ENCODE measurements at places on chromosomes 7 and 10.

DNA sequence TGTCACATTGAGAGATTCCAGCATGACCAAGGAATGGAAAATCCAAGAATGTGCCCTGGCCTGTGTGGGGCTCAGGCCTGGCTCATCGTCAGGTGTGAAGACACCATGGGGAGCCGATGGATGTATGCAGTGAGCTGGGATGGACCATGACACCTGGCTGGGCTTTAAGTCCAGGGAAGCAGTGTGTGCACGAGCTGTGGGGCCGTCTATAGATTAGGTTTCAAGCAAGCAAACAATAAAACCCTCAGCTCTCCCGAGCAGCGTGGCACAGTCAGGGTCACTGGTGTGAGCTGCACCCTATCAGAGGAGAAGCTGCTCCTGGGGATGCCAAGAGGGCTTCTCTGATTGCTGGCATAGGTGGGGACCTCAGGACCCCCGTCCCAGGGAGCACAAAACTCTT, 50.5 kb upstream of the DLG5 start:
- DNase-seq: no peak

- no peak for DNase-seq
Measured at GRCh38 chr7:121372376-121373010, 23.6 kb downstream of the FAM3C start.

DNA sequence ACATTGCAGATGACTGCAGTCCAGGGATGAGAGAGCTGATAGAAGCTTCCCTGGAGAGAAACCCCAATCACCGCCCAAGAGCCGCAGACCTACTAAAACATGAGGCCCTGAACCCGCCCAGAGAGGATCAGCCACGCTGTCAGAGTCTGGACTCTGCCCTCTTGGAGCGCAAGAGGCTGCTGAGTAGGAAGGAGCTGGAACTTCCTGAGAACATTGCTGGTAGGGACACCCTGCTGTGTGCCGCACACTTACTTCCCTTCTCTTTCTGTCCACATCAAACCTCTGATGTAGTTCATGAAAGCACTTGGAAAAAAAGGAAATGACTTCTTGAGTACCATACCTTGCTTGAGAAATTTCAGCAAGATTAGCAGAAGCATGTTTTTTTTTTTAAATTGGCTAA, 25.3 kb downstream of the MAP3K8 start:
- DNase-seq: no peak

GRCh38 chr7:133776266-133776665, 350.9 kb upstream of the LRGUK start:
- no peak for DNase-seq

DNA sequence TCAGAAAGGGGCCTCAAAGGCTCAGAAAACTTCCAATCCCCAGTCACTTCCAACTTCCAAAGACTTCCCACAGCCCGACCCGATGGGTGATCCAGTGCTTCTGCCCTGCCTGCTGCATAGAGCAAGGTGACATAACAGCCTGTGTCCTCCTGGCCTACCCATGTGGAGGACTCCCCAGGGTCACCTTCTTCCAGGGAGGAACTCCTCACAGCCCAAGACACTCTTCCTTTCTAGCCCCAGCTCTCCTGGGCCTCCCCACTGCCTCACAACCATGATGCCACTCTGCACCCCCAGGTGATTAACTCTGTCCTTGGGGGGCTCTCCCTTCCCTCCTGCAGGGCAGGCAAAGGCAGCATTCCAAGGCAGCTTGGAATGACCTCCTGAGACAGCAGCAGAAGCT, 158.4 kb upstream of the PDE1C start:
- DNase-seq: no peak

All from amniotic stem cell (primary cell).